Esophagus muscularis mucosa (tissue), 4 donors: ENCODE measurements at places on chromosomes 16 and 17.

DNA sequence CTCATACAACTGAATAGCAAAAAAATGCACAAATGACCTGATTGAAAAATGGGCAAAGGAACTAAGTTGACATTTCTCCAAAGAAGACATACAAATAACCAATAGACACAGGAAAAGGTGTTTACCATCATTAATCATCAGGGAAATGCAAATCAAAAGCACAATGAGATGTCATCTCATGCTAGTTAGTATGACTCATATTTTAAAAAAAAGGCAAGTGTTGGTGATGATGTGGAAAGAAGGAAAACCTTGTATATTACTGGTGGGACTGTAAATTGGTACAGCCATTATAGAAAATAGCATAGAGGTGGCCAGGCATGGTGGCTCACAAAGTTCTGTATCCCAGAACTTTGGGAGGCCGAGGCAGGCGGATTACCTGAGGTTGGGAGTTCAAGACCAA lies 232.5 kb upstream of the ZFHX3 start:
- DNase-seq, result no peak
- no peaks in the 10 kb centered on the region for H3K4me1 ChIP-seq
- H3K27me3 ChIP-seq, result no peaks in the 10 kb centered on the region
- no peaks in the 10 kb centered on the region for H3K36me3 ChIP-seq

DNA sequence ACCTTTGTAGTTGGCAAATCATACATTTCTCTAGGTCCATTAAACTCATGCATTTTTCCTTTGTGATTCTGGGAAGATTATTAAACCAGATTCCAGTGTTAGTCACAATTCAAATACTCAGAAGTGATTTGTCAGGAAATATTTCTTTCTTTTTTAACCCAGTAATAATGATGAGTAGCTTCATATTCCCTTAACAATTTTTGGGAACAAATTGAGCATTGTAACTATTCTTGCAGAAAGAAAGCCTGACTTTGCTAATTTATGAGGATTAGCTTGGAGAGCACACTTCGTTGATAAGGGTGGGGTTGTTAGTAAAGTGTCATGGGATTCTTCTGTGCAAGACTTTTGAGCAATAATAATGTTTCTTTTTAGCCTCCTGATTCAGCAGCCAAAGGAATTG lies 18.7 kb upstream of the KRT24 start:
- H3K4me1 ChIP-seq, result no peaks in the 10 kb centered on the region
- H3K36me3 ChIP-seq, result no peaks in the 10 kb centered on the region
- H3K4me3 ChIP-seq, result no peak overlapping the region
- peak overlapping the region; percentile 2 for H3K27ac ChIP-seq
- no peaks in the 10 kb centered on the region for H3K27me3 ChIP-seq
- no peak for DNase-seq

DNA sequence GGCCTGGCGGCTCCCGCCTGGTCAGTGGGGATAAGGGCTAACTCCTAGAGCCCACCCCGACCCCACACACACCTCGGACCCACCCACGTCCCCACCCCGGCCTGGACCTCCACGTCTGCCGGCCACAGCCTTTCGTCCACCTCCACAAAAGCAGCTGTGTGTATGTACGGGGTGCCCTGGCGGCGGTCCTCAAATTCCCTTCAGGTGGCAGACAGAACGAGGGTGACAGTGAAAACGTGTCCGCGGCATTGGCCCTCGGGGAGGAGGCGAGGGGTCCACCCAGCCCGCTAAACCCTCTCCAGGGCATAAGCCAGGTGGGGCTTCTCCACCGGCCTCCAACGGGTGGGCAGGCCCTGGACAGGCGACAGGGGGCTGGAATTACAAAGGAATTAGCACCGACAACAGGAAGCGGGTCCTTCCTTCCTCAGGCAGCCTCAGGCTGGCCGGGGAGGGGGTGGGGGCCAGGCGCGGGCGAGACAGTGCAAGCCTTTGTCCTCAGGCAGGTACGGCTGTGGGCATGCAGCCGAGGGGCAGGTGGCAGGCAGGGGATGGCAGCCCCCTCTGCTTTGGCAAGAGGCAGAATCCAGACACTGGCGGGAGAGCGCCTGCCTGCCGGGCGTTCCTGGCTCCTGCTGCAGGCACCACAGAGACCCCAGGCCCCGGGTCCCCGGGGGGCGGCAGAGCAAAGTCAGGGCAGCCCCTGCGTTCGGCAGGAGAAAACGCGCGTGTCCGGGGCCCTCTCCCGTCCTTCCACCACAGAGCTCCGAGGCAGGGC lies 12.3 kb upstream of the PITPNA start:
- no peaks in the 10 kb centered on the region for H3K27me3 ChIP-seq
- DNase-seq, result no peak
- no peak overlapping the region for H3K4me3 ChIP-seq

- peaks cover 63% of the 10 kb centered on the region for H3K4me1 ChIP-seq
- DNase-seq, result no peak
- H3K36me3 ChIP-seq, result peaks cover 34% of the 10 kb centered on the region
- H3K4me3 ChIP-seq, result no peak overlapping the region
Observed at GRCh38 chr17:56910509-56911235, 3.2 kb downstream of the TRIM25 start.

DNA sequence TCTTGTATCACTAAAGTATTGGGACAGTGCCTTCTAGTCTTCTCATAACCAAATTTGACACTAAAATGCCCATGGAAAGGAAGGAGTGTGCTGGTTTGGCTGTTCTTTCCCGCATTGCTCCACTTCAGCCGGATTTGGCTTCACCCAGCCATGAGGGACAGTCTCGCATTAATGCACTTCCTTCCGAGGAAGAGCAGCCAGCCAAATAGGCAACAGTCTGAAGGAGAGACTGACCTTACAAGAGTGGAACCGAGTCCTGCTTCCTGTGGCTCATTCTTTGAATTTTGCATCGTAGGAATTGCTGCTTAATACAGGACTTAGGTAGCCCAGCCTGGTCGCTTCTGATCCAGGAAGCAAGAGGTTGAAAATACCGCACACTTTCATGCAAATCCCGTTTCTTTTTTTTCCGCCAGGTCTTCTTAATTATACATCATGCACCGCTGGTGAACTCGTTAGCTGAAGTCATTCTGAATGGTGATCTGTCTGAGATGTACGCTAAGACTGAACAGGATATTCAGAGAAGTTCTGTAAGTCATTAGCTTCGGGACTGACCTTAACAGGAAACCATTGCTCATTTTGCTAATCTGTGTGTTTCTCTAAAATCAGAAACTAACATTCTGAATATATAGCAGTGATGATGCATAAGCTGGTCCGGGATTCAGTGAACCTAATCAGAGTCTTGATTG lies 38.2 kb downstream of the CLEC16A start:
- peaks cover 24% of the 10 kb centered on the region for H3K36me3 ChIP-seq
- no peak overlapping the region for H3K4me3 ChIP-seq
- peak overlapping the region; percentile 23 for H3K27ac ChIP-seq
- peaks cover 39% of the 10 kb centered on the region for H3K4me1 ChIP-seq

GRCh38 chr16:55503726-55504550 lies 4.9 kb upstream of the LPCAT2 start:
- peaks cover 22% of the 10 kb centered on the region for H3K36me3 ChIP-seq
- no peak for DNase-seq
- H3K4me3 ChIP-seq, result no peak overlapping the region
- H3K4me1 ChIP-seq, result peaks cover 58% of the 10 kb centered on the region

DNA sequence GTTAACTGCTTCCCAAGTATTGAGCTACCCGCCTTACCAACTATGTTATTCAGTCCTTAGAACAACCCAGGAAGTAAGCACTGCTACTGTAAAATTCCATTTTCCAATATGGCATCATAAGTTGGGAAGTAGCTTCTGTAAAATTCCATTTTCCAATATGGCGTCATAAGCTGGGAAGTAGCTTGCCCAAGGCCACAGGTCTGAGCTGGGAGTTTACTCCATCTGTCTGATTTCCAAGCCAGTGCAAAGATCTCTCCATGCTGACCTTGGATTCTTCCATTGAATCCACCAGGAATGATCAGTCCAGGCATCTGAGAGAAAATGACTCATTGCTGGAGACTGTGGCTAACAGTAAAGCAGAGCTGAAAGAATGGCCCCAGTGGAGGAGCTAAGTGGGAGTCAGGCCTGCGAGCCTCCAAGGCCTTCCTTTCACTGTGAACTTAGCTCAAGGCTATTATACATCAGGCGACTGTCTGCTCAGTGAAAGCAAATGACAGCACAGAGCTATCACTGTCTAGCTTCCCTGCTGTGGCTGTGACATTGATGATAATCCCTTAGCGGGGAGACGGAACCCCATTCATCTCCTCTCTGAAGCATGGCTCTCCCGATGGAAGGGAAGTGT lies 430.4 kb downstream of the HAPSTR1 start:
- H3K27me3 ChIP-seq, result no peaks in the 10 kb centered on the region
- no peak for DNase-seq
- H3K27ac ChIP-seq, result no peak overlapping the region
- no peaks in the 10 kb centered on the region for H3K36me3 ChIP-seq
- H3K4me3 ChIP-seq, result no peak overlapping the region
- H3K4me1 ChIP-seq, result peaks cover 15% of the 10 kb centered on the region

GRCh38 chr16:85659805-85660511 lies 28.8 kb downstream of the GINS2 start:
- H3K27ac ChIP-seq, result peak overlapping the region; percentile 28
- no peak for DNase-seq
- no peak overlapping the region for H3K4me3 ChIP-seq
- H3K4me1 ChIP-seq, result peaks cover 13% of the 10 kb centered on the region
- H3K27me3 ChIP-seq, result no peaks in the 10 kb centered on the region
- H3K36me3 ChIP-seq, result peaks cover 86% of the 10 kb centered on the region

- H3K36me3 ChIP-seq, result no peaks in the 10 kb centered on the region
- H3K4me1 ChIP-seq, result peaks cover 68% of the 10 kb centered on the region
- peaks cover 6% of the 10 kb centered on the region for H3K27me3 ChIP-seq
- DNase-seq, result no peak
Observed at GRCh38 chr16:73065632-73066330, 17.9 kb upstream of the ZFHX3 start.
